ENCODE measurements at places on chromosomes 11 and 22. TPM values are rescaled to one million over a fixed set of nuclear protein-coding genes. Genes with fewer than 3 reads are reported as not detected.

C11orf97 gene
- not detected for total RNA-seq

BARX2 gene
- total RNA-seq, result not detected

LRRC32 gene
- 88.2 TPM for total RNA-seq

VPREB1 gene
- total RNA-seq, result not detected

- no peak for DNase-seq
Observed at GRCh38 chr22:42879371-42880021, 22.4 kb upstream of the ARFGAP3 start.

DNA sequence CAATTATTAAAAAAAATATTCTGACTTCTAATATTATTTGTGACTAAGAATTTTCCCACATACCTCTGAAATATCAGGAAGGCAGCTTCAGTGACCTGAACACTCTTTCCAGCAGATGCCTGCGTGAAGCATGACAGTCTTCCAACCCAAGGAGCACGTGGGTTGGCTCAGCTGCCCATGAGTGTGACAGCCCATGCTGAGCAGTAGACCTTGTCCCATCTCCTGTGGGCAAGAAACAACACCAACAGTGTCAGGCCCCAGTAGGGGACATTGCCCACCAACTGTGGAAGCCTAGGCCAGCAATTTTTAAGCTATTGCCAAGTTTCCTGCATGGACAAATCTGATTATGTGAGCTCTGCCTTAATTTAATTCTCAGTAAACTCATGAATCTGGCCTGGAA, 66.4 kb upstream of the OLFML1 start:
- no peak for DNase-seq

DNA sequence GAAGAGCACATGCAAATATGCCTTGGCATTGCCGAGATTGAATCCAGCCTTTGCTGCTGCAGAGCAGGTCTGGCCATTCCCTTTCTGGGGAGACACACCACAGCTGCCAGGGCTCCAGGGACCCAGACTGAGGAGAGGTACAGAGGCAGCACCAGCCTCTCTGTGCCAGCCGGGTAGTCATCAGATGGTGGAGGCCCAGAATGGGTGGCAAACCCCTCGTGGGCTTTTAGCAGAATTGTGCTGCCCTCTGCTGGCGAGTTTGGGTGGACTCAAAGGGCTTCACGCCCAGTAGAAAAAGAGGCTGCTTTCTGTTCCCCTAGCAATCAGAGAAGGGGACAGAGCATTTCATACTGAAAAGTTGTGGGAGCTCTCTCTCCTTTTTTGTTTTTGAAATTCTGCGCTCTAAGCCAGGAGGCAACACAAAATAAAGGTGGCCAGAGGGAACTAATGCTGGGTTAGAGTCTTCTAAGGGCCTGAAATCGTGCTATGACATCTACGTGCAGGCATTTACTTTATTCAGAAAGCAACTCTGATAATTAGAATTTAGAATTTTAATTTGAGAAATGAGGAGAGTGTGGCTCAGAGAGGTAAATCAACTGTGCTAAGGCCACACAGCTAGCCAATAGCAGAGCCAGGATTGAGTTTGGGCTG, 158.8 kb upstream of the NAV2 start:
- DNase-seq, result peak; percentile 84

GRCh38 chr22:50691521-50691920, 18.9 kb downstream of the SHANK3 start:
- DNase-seq, result no peak

DNA sequence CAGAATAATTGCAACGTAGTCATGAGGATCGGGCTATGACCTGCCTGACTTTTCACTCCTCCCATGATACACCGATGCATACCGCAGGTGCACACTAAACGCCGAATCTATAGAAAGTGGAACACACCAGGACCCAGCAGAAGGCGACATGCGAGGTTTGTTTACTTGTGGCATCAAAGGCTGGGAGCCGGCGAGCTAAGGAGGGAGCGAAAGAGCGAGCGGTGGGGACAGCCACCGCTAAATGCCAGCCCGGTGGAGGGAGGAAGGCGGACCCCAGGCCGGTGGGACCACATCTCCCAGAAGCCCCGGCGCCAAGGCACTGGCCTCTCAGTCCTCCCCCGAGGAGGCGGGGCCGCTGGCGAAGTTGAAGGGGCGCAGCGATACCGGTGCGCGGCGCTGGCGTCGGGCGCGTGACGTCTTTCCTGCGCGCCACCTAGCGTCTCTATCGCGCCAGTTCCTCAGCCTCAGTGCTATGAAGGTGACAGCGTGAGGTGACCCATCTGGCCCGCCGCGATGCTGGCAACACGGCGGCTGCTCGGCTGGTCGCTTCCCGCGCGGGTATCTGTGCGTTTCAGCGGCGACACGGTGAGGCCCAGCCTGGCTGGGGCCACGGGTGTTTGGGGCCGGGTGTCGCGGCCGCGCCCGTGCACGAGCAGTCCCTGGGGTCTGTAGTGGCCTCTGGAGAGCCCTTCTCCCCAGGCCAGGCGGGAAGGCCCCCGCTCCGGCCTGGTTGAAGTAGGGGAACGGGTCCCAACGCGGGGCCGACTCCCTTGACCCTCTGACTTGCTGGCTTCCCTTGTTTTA, at the start of gene NDUFV1:
TSS of gene NDUFV1 (plus strand) at position 445 of the 804 bp plus-strand sequence. CDS start at position 514, 69 bp downstream.
- DNase-seq, result peak; percentile 98

DNA sequence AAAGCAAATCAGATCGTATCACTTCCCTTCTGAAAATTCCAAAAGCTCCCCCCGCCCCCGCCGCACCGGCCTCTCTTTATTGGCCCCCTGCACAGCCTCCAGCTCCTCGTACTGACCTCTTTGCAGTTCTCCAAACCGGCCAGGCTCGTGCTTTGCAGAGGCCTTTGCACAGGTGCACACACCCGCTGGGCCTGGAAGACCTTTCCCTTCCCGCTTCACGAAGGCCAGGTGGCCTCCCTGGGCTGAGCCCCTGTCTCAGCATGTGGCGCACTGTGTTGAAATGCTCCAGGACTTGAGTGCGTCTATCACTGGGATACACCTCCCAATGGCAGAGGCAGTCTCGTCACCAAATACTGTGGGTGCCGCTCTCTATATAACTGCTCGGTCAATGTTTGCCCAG, 13.2 kb upstream of the ADA2 start:
- no peak for DNase-seq

- no peak for DNase-seq
Observed at GRCh38 chr11:72673284-72673942, 809 bp downstream of the PDE2A start.

GRCh38 chr11:42251984-42252383, 792.5 kb upstream of the LRRC4C start:
- DNase-seq, result no peak

GRCh38 chr11:61669417-61669816, 10.8 kb upstream of the DAGLA start:
- DNase-seq, result no peak

DNA sequence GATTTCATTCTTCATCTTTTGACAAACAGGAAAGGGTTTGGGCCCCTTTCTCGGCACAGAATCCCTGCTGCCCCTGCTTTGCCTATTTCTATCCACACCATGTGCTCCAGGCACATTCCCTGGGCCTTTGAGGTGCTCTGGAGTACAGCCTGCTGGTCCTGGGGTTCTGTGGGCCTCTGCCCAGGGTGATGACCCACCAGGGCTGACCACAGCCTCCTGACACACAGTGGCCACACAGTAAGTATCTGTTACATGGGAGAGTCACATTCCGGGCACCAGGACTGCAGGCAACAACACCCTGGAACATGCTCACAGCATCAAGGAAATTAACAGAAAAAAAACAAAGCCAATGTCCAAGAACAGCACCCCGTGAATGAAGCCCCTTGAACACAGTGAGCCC, 39.1 kb downstream of the SCUBE2 start:
- no peak for DNase-seq

DNA sequence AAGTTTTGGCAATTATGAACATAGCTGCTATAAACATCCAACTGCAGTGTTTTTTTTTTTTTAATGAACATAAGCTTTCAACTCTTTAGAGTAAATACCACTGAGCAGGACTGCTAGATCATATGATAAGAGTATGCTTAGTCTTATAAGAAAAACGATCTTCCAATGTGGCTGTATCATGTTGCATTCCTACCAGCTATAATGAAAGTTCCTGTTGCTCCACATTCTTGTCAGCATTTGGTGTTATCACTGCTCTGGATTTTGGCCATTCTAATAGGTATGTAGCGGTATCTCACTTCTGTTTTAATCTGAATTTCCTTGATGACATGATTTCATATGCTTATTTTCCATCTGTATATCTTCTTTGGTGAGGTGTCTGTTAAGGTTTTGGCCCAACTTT, 50.4 kb downstream of the PDGFD start:
- no peak for DNase-seq

GRCh38 chr22:19916941-19917340, 24.6 kb upstream of the COMT start:
- DNase-seq, result no peak

DNA sequence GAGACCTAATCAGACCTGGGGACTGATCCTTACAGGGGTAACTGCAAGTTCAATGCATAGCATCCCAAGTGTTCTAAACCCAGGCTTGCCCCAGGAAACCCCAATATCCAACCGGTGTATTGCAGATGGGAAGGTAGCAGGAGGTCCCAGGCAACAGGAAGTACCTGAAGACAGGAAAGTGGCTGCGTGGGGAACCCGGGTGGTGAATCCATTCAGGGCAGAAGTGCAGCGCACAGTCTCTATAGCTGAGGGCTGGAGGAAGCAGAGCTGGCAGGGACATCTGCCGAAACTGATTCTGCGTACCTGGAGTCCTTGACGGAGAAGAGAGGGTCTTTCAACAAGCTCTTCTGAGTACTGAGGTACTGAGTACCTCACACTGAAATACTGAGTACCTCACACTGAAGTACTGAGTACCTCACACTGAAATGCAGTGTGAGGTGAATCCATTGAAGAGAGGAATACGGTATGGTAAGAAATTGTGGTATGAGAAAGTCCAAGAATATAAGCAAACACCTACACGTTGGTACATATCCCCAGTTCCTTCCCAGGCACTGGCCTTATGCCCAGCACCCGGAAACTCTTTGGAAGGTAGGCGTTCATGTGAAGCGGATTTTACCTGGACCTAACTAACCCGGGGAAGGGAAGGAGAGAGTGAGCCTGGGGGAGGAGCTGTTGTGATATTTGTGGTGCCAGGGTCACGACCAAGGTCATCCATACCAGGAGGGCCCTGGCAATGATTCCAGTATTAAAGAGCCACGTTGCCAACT, 20.1 kb downstream of the SCN4B start:
- no peak for DNase-seq

DNA sequence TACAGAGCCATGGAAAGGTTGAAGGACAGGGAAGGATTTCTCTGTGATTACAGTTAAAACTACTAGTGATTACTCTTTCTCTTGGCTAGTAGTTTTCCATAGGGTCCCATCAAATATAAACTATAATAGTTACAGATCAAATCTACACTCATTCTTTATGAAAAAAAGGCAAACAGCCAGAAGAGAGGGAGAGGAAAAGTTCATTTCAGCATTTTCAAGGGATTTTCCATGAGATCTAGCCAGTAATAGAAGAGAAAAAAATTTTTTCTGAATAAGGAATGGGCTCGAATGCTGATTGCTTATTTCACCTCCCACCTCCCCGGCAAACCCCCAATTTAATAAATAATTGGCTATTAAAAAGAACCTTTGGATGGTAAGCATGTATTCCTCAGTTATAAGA, 74.8 kb upstream of the BLID start:
- DNase-seq, result no peak

DNA sequence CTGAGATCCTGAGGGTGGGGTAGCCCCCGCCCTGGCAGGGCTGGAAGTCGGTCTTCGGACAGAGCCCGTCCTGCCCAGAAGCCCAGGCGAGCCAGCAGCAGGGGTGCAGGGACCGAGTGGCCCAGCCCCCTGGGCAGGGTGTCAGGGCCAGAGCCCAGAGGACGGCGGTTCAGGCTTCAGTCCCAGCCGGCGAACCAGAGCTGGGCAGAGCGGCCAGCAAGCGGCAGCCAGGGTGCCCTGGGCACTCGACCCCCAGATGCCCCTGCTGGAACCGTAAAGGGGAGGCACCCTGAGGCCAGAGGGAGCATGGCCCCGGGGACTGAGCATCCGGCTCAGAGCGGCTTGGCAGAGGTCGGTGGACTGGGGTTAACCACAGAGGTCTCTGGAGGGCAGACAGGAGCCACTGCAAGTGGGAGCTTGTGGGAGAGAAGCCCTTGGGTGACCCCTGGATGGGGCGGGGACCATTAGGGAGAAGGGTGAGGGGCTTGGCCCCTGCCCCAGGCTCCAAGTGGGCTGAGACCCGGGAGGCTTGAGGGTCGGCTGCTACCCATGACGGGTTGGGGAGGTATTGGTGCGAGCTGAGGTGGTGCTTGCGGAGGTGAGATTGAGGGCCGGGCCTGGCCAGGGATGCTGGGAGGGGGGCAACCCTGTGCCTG, 15.9 kb downstream of the LSP1 start:
- no peak for DNase-seq

GRCh38 chr11:131025421-131026125, 109.3 kb upstream of the SNX19 start:
- no peak for DNase-seq

GRCh38 chr22:44402196-44403111, 89.7 kb upstream of the SHISAL1 start:
- DNase-seq, result no peak

- peak; percentile 31 for DNase-seq
Observed at GRCh38 chr11:86374586-86374985, at the start of gene CCDC81. TSS of gene CCDC81 (plus strand) at chr11:86374887. CDS start at chr11:86375164, 277 bp downstream.

- DNase-seq, result peak; percentile 12
Observed at GRCh38 chr11:77197626-77198320, 69.7 kb downstream of the MYO7A start.

- DNase-seq, result peak; percentile 86
Observed at GRCh38 chr22:41998361-41999261, at the start of gene WBP2NL. TSS of gene WBP2NL (plus strand) at chr22:41998788. CDS start at chr22:41998819, 31 bp downstream.

DNA sequence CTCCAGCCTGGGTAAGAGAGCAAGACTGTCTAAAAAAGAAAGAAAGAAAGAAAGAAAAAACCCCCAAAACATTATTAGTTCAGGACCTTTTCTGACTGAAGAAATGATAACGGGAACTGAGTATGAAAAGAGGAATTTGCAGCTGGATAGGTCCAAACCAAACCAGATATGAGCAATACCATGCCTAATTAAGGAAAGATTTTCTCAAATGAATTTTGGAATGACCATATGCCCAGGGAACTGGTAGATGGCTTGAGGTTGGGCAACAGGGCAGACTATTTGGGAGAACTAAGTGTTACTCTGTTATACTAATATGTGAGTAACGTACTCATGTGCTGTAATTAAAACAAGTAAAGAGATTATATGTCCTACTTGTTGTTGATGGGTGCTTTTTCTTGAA, 186.1 kb downstream of the TMEM135 start:
- no peak for DNase-seq

DNA sequence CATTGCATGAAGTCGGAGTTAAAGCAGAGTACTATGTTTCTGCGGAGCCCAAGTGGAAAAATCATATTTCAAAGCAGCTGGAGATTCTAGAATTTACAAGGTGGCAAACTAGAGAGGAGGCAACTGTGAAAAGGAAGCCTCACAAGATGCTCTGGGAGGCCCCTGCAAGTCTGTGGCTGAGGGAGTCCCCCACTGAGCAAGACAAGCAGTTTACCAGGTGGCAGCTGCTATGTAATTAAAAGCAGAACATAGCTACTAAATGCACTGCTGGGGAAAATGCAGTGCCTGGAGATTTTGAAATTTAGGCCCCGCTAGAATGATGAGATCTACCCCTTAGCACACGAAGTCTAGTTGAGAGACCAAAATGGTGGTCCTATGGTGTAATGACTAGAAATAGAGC, 728.0 kb downstream of the OPCML start:
- no peak for DNase-seq

DNA sequence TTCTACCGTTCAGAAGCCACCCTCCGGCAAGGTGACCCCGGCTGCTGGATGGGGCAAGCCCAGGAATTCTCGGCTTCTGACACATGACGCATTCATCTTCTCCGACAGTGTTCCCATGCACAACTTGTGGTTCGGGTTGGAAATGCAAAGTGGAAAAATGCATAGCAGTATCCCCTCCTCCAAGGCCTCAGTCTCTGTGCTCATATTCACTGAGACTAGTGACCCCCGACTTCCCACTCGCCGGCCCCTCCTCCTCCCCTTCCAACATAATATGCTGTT, 70.0 kb upstream of the NTM start:
- no peak for DNase-seq

Data from left cardiac atrium (tissue), 4 donors.